SIG-M5 (cell line): ENCODE measurements at places on chromosomes 11 and 22.

DNA sequence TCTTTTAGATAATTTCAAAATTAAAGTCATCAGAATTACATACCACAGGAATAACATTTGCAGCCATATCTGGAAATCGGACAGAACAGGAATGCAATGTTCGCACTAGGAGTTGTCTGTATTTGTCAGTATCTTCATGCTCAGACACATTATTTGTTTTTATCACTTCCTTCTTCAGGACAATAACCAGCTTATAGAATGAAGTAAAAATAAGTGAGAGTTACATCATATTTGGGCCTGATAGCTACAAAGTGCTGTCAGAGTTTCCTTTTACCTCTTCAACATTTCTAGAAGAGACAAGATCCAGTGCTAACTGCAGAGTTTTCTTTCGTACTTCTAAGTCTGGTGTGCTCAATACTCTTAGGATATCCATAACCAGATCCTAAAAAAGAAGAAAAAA, 18.9 kb downstream of the COPB1 start:
- DNase-seq: no peak

DNA sequence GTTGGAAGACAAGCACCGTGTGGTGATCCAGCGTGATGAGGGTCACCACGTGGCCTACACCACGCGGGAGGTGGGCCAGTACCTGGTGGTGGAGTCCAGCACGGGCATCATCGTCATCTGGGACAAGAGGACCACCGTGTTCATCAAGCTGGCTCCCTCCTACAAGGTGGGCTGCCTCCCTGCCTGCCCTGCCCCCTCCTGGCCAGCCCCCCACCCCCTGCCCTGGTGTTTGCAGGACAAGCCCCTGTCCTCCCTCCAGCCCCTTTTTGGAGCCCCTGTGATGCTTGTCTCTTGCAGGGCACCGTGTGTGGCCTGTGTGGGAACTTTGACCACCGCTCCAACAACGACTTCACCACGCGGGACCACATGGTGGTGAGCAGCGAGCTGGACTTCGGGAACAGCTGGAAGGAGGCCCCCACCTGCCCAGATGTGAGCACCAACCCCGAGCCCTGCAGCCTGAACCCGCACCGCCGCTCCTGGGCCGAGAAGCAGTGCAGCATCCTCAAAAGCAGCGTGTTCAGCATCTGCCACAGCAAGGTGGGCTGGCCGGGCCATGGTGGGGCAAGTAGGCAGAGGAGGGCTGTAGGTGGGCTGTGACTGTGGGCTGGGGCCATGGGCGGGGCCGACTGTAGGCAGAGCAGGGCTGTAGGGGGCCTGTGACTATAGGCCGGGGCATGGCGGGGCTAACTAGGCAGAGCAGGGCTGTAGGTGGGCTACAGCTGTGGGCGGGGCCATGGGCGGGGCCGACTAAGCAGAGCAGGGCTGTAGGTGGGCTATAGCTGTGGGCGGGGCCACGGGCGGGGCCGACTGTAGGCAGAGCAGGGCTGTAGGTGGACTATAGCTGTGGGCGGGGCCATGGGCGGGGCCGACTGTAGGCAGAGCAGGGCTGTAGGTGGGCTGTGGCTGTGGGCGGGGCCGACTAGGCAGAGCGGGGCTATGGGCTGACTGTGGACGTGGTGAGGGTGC, 13.6 kb downstream of the MUC2 start:
- DNase-seq: no peak

- peak; percentile 18 for DNase-seq
Observed at GRCh38 chr11:64743591-64744543, at the start of gene RASGRP2. TSS of gene RASGRP2 (minus strand) at chr11:64744142. CDS start at chr11:64742866, 1,276 bp downstream.

DNA sequence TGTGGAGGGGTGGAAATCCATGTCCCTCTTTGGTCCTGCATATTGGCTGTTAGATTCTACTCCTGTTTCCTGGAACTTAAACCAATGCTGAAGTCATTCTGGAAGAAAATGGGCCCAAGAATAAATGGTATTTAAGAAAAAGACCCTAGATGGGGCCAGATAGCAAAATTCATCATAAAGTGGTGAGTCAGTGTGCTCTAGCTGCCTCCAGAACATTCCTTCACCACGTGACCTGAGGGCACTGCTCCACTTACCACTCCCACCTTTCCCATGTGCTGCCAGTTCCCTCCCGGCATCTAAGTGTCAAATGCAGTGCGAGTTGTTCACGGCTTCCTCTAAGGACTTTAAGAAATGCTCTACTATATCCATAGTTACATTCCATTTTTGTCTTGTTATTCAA, 30.9 kb upstream of the NAP1L4 start:
- DNase-seq: no peak

DNA sequence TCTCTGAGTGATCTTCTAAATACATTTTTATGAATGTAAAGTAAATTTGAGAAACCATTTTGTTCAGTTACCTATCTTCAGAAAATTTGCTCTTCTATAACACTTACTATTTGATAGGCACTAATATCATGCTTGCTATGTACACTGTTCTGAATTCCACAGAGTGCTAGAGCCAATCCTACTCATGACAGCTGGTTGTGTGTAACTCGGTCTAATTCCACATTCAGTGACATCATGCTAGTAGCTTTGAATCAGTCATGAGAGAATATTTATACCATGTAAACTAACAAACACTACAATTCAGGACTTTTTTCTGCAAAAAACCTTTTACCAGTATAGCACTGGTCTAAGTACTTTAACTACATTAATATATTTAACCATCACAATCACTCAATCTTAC, 902.9 kb downstream of the DLG2 start:
- no peak for DNase-seq

GRCh38 chr11:32794439-32794838, at the start of gene CCDC73:
TSS of gene CCDC73 (minus strand) at chr11:32794662. CDS start at chr11:32760243, 34,419 bp downstream.
- DNase-seq: no peak

DNA sequence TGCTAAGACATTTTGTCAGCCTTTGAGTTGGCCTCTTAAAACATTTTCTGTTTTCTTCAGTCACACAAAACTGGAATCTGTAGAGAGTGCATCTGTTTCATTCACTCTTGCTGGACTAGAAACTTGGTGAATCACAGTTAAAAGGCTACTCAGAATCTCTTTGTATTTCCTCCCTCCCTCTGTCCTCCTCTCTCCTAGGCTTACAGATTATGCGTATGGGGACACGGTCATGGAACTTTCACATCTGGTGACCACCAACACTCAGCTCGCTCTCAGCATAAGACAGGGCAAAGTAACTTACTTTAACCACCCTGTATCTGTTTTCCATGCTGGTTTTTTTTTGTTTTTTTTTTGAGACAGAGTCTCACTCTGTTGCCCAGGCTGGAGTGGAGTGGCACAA, 50.4 kb downstream of the BARX2 start:
- no peak for DNase-seq

DNA sequence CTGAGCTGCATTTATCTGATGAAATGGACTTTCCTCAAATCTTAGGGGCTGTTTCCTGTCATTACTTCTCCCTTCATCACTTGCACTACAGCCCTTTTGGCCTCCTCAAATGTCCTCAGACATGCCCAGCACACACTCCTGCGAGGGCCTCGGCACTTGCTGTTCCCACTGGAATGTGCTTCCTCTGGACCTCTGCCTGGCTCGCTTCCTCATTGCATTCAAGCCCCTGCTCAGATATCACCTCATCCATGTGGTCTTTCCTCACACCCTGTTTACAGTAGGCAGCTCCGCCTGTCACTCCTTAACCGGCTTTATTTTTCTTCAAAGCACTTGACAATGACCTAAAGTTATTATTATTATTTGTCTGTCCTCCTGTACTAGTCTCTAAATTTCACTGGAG, 9.0 kb downstream of the NAT10 start:
- no peak for DNase-seq

GRCh38 chr11:26964339-26964738, 29.6 kb upstream of the FIBIN start:
- DNase-seq: no peak

DNA sequence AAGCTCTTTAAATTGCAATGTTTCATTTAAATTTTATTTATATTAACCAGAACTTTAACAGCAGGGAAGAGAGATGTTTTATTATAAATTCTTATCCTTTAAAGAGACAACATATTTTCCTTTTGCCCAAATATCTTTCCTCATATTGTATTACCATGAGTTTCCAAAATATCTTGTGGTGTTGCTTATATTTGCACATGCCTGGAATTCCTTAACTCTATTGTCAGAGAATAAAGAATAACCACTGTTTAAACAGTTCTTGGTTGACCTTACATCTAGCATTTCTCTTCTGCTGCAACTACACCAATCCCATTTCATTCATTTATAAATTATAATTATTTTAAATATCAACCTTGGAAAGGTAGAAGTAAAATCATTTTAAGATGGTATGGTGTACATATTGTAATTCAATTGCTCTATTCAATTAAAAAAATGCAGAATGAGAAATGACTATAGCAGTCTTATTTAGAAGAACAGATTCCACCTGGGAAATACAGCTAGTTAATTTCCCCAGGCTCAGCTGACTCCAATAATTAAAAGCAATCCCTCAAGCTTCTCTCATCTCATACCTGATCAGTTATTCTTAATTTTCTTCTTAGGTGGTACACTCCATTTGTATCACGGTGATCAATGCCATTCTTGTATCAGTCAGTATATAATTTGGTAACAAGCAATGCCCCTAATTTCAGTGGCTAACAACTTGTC, 923.3 kb downstream of the KCNA4 start:
- DNase-seq: no peak

GRCh38 chr22:22091400-22091878, 108.9 kb upstream of the TOP3B start:
- no peak for DNase-seq

GRCh38 chr11:71990701-71991100, 8.0 kb upstream of the IL18BP start:
- DNase-seq: no peak

GRCh38 chr11:72397333-72397732, 37.0 kb downstream of the CLPB start:
- no peak for DNase-seq

- no peak for DNase-seq
Observed at GRCh38 chr22:40289991-40290459, 56.3 kb upstream of the ADSL start.

GRCh38 chr22:37758694-37759093, 49.0 kb upstream of the GCAT start:
- no peak for DNase-seq

DNA sequence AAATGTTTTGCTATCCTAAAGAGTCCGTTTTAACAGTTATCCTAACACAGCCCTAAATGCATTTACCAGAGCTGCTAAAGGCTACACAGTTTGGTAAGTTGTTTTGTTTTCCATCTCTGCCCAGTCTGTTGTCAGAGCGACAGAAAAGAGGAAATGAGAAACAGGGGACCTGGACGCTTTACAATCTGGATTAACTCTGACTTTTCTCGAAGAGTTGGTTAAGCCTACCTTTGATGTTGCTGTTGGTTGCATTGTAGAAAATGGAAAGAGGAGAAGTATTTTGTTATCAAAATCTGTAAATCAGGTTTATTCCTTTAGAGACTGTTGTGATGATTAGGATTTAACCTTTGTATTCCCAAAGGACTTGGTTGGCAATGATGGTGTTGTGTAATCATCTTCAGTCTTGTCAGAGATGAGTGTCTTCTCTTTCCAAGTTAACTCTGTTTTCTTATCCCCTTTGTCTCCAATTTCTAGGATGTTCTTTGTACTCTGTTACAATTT, 481 bp downstream of the ANGPTL5 start:
- DNase-seq: peak; percentile 10

DNA sequence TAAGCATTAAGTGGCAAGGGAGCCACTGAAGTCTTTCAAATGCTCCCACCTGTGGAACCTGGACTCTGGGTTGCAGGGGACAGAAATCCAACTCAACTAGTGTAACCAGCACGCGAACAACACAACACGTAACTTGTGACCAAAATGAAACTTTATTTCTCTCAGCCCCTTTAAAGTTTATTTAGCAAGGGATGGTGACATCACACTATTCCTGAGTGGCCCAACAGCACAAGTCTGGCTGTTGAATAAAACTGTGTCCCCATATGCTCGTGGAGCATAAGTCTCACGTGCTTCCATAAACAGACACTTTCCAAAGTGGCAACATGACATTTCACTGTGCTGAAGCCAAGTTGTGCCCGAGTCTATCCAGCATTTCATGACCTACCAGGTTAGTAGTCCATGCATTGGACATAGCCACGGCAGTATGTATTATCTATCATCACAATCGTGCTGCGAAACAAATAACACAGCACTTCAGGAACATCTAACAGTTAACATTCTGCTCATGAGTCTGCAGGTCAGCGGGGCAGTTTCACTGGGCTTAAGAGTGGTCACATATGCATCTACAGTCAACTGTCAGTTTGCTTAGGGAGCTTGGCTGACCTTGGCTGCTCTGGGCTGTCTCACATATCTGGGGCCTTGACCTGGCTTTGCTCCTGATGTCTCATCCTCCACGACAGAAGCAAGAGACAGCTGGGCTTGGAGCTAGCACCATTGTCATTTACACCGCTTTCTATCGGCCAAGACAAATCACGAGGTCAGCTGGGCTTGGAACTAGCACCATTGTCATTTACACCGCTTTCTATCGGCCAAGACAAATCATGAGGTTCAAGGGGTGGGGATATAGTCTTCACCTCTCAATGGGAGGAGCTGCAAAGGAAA, 35.0 kb upstream of the LMO2 start:
- no peak for DNase-seq

- no peak for DNase-seq
Observed at GRCh38 chr11:82722231-82722630, 11.4 kb downstream of the FAM181B start.

DNA sequence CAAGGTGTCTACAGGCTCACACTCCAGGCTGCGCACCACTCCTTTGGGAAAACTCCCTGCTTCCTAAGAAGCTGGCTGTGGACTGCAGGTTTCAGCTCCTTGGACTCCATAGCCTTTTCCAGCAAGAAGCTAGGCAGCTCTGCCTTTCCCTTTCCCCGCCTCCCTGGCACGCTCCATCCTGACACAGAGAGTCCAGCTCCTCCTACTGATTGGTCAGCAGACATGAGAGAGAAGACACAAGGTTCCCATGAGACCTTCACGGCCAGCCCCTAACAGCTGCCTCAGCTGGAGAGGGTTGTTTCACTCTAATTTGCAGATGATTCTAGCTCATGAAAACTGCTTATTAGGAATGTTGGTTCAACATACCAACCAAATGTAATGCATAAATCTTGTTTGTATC, 27.6 kb downstream of the TENM4 start:
- DNase-seq: no peak

DNA sequence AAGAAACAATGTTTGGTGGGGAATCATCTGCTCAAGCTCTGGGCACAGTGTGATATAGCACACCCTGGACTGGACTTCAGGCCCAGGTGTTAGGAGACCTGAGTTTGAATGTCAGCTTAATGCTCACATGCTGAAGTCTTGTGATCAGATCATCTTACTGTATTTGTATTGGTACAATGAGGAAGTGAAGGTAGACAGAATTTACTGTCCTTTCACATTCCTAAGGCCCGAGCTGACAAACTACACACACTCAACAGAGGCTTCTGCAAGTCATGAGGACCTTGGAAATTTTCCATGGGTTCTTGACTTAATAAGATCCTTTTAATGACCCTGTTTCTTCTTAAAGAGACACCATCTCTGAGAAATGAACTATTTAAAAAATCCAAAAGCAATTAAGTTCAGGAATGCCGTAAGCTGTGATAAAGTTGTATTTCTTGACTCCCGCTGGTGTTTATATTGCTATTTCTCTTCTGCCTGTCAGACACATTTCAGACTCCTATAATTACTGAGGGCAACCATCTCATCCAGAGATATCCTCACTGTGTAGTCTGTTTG, 802.0 kb downstream of the DLG2 start:
- no peak for DNase-seq

GRCh38 chr11:8242499-8243280, 21.0 kb downstream of the LMO1 start:
- DNase-seq: no peak
